C1 segment of cervical spinal cord (tissue), 14 donors: ENCODE measurements at places on chromosomes 2 and 18.

DNA sequence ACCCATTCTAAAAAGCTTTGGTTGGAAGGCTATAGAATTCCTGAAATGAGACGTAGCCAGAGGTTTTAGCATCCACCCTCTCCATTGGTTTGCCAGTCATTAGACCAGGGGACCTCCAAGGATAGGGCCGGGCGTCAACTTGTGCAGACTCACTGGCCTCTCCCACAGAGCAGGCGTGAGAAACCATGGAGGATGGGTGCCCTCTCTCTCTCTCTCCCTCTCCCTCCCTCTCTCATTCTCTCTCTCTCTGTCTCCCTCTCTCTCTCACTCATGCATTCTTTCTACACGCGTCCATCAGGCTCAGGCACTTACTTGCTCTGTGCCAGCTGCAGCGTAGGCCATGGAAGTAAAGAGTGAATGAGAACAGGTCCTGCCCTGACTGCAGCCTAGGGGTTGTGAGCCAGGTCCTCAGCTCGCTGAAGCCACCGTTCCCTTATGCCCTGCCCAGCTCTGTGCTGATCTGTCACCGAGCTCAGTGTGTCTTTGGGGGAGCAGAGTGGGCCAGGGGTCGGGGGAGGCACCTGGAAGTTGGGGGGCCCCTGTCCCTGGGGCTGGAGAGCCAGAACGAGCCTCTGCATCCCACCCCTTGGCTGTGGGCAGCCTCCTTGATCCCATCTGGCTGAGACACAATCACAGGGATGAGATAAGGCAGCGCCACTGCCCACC, 304.4 kb upstream of the HS6ST1 start:
- no peak for DNase-seq

- no peak for DNase-seq
These were observed 71.1 kb downstream of the DSC3 start for GRCh38 chr18:30971338-30971956.

GRCh38 chr2:184923751-184924150, 325.4 kb downstream of the ZNF804A start:
- DNase-seq = no peak

DNA sequence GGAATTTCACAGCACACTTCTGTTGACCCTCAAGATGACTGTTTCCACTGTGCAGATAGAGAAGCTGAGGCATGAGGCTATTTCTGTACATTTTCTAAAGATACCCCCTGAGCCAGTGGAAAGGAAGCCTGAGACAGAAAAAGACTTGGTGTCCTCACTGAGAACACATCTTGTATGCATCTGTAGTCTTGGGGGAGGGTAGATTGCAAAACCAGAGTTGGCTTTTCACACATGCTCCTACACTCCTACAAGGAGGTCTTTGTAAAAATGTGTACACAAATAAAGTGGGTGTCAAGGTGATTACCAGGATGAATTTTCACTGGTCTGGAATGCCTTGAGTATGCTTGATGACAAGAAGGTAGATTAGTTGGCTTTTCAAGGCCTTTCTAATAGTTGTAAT, 98.0 kb downstream of the KCTD18 start:
- no peak for DNase-seq

- DNase-seq = peak; percentile 55
These were observed 142.4 kb downstream of the ZFP36L2 start for GRCh38 chr2:43083710-43084698.

GRCh38 chr2:14516844-14517243, 115.7 kb upstream of the LRATD1 start:
- DNase-seq = no peak

DNA sequence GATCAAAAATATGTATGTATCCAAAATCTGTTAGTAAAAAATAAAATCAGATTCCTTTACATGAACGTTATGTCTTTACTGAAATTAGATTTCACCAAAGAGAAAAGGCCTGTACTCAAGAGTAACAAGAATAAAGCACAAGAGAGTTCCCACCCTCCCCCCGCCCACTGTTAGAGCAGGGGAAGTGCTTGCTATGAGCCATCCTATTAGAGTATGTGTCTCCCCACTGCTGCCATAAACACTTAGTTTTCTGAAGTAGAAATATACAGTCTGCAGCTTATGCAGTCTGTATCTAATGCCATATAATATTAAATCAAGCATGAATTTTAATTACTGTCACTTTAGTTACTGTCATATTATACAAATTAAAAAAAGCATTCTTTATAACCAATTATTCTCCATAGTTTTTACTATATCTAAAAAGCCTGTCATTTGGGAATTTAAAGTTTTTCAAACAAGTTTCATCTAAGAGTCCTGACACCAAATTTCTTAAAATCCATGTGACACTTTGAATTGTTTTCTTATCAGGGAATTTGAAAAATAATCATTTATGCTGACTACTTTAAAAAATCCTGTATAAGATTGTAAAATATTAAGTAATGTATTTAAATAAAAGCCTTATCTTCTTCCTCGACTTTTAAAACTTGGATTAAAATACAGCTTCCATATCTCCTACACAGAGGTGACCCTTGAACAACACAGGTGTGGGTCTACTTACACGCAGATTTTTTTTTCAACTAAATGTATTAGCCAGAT, 51.8 kb upstream of the GPR75 start:
- no peak for DNase-seq

- no peak for DNase-seq
These were observed 146.2 kb upstream of the AGAP1 start for GRCh38 chr2:235347691-235348090.

- DNase-seq = no peak
These were observed 257.3 kb downstream of the MYCN start for GRCh38 chr2:16197504-16198147.

DNA sequence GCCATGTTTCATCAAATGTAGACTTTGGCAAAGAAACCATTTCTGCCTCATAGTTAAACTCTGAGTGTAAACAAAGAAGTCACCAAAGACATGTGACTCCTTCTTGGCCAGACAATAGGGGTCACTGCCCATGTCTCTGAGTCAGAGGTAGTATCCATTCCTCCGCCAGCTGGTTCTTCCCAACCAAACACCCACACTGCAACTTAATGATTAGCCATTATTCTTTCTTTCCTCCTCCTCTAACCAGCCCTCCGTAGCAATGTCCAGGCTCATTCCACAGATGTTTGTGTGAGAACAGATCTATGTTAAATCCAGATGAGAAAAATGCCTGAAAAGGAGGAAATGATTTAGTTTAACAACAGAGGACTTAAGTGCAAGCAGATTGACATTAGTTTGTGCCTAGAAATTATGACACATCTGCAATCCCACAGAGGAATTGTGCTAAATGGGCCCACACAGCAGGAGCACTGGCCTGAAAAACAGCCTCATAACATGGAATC, 127.9 kb upstream of the SH3BP4 start:
- no peak for DNase-seq

DNA sequence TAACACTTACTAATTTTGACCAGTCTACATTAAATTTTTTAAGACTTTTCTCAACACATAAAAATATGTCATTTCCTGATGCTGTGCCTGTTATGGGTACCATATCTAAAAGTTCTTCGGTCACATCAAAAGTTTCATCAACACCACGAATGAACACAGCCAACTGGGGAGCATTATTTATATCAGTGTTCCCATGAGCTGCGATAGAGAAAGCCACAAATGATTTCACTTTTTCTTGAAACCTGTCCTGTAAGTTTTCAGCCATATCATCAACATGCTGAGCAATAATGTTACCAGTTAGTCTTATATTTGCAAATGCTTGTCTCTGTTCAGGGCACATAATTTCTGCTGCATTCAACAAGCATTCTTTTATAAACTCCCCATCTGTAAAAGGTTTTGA, 30.4 kb upstream of the NCL start:
- no peak for DNase-seq

GRCh38 chr18:75010278-75010677, 198.7 kb downstream of the PTGR3 start:
- no peak for DNase-seq

DNA sequence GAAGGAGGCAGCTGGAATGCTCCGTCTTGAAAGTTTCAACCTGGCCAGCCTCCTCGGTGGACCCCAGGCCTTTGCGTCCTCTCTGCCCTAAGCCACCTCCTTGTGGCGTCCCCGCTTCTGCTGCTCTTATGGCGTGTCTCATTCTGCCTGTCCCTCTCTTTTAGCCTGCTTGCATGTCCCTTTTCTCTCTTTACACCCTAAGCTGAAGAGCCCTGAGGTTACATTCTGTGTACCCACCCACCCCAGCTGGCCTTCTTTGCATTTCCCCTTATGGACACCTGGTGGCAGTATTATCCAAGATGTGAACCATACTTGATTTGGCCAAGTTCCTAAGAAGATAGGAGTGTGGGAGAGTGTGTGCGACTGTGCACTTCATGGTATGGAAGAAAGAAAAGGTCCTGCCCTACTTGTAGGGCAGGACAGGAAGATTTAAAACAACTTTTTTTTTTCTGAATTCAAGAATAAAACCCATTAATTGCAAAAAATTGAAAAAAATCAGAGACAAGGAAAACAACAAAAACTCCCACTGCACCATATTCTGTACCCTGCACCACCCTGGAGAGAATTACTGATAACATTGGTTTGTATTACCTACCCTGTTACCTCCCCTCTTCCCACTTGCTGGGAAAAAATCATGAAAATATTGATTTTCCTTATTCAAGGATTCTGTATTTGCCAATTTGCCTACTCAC, 77.4 kb downstream of the DYSF start:
- DNase-seq = no peak

- no peak for DNase-seq
These were observed 33.5 kb upstream of the CCDC93 start for GRCh38 chr2:118047380-118047826.

GRCh38 chr2:33015421-33016142, 68.8 kb downstream of the LTBP1 start:
- DNase-seq = no peak

- DNase-seq = no peak
These were observed 136.7 kb downstream of the NFATC1 start for GRCh38 chr18:79532313-79533007.

DNA sequence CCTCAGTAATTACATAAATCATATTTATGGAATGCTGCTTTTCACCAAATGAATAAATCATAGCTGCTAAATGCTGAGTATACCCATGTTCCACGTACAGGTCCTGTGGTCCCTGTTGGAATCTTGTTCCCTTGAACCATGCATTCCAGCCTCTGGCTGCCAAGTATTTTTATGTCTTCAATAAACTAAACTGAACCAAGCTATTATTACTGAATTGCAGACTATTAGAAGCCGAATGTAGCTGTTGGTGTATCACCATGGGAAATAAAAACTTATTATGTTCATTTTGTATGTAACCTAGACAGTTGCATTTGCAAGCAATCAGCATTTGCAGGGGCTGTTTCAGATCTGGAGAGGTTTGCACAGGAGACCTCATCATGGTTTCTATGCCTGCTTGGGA, 362.4 kb downstream of the ADCYAP1 start:
- no peak for DNase-seq

- DNase-seq = no peak
These were observed 565.4 kb upstream of the LRRTM1 start for GRCh38 chr2:80869858-80870438.

DNA sequence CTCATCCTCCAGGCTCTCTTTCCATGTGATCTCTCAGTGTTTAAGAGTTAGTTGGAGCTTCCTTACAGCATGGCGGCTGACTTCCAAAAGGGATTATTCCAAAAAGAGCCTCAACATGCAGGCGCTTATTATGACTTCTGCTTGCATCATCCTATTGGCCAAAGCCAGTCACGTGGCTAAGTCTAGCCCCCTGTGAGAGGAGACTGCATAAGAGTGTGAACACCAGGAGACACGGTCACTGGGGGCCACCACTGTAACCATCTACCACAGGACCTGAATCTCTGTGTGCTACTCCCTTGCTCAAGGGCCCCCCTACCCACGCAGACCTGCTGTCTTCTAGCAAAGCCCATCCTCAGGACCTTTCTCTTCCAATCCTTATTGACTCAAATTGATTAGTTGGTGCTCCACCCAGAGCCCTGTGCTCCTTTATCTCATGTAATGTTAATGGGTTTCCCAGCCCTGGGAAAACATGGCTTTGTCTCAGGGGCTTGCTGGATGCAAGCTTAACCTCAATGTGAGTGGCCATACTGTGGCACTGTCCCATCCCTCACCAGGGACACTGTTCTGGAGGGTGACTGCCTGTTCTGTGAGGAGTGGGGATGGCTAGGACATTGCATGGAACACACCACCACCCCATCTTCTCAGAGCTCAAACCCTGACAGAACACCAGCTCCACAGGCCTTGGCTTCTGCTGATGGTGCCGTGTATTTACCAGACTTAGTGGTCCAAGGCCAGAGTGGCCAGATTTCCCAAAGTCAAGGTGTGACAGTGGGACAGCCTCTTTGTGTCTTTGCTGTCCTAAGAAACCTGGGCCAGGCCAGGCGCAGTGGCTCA, 4.2 kb downstream of the IL1RN start:
- DNase-seq = no peak
